Cerebellar nuclear complex (tissue), 1 donor: ENCODE measurements at places on chromosomes 13 and 19.

GRCh38 chr19:19379527-19379926 lies 25.9 kb upstream of the GATAD2A start:
- no peak for DNase-seq

- DNase-seq: no peak
Measured at GRCh38 chr19:46573679-46574498, 27.2 kb upstream of the CALM3 start.

DNA sequence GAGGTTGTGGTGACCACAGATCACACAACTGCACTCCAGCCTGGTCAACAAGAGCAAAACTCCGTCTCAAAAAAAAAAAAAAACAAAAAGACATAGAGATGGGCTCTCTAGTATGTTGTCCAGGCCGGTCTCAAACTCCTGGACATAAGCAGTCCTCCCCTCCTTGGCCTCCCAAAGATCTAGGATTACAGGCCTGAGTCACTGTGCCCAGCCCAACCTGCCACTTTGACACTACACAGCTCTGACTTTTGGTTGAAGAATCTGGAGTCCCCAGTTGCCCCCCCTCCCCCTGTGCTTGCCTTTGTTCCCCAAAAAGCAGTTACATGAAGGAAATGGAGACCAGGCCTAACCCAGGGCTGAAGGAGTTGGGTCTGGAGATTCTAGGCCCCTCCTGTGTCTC lies 12.9 kb downstream of the CARM1 start:
- DNase-seq: no peak

- no peak for DNase-seq
Measured at GRCh38 chr19:18967358-18968146, 26.5 kb upstream of the HOMER3 start.
